ENCODE measurements at places on chromosomes 5 and 9.

DNA sequence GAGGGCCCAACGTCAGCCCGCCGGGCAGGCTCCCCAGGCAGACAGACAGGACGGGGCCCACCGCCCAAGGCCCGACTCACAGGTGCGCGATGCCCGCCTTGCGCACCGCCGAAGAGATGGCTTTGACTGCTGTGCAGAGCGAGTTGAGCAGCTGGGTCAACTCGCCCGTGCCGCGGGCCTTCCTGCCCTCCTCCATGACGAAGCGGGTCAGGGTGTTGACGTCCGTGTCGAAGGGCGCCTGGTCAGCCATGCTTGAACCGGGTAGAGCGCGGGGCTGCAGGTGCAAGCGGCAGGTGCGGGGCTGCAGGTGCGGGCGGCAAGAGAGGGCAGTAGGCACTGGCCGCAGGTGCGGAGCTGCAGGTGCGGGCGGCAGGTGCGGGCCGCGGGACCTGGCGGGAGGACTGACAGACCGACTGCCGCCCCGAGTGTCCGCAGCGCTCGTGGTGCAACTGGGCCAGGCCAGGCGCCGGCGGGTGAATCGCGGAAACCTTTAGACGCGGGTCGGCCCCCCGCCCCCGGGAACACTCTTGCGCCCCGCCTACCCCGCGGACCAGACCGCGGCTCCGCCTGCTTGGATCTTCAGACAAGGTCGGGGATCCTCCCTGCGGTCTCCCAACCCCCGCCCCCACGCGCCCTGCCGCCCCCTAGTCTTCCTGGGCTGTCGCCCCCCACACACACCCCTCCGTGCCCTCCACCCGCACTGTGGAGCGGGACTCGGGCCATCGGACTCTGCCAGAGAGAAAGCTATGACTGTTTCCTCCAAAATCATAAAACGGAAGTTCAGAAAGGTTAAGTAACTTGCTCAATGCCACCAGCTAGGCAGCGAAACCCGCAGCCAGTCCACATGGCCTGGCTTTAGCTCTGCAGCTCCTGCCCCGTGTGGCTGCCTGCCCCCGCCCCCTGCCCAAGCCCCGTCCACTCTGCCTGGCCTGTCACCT is at the start of gene FBP1:
FBP1 (minus strand) TSS at position 458 of the 938 bp plus-strand sequence; CDS start at position 250, 208 bp downstream.
- DNase-seq = peak; percentile 33

- DNase-seq = no peak
These were observed 19.8 kb downstream of the DYNC2I2 start for GRCh38 chr9:128636556-128637530.

DNA sequence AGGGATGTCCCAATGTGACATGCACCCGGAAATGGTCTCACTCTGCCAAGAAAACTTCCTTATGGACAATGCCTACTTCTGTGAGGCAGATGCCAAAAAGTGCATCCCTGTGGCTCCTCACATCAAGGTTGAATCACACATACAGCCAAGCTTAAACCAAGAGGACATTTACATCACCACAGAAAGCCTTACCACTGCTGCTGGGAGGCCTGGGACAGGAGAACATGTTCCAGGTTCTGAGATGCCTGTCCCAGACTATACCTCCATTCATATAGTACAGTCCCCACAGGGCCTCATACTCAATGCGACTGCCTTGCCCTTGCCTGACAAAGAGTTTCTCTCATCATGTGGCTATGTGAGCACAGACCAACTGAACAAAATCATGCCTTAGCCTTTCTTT is 37.6 kb upstream of the CCDC152 start:
- no peak for DNase-seq

GRCh38 chr5:1005904-1006655 is 2.5 kb upstream of the NKD2 start:
- DNase-seq = no peak

GRCh38 chr9:82184524-82184923 is 196.0 kb downstream of the SPATA31D1 start:
- no peak for DNase-seq

DNA sequence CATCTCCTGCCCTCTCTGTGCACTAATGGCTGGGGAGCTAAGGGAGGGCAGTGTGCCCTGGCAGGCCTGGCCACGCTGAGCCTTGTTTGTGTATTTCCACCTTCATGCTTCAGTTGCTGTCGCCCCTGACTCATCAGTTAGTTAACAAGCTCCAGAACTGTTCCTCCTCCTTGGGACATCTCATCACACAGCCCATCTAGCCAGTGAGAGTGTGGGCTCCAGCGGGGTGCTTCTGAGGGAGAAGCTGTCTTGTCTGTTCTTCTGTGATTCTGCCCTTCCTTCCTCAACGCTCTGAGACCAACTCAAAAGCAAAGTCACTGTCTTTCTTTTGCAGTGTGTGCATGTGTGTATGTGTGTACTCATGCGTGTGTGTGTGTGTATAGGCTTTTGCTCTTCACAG is 58.3 kb upstream of the CPEB4 start:
- DNase-seq = no peak

DNA sequence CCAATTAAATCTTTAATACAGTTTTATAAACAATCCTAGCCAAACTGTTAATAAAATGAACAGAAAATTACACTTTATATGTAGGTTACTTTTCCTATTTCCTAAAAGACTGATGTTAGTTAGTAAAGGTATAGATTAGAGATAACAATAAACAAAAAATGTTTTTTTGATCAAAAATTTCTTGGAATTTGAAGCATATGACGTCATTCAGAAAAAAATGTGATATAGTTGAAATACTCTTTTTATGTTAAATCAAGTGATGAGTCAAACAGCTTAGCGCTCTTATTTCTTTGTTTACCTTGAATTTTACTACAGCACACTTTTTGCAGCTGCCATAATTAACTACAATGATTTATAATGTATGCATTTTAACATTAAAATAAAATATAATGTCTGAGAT is 195.8 kb downstream of the SLC12A2 start:
- DNase-seq = no peak

- DNase-seq = no peak
These were observed 3.9 kb downstream of the FBXW5 start for GRCh38 chr9:136940526-136941230.

GRCh38 chr9:129023036-129023907 is 4.9 kb downstream of the SH3GLB2 start:
- no peak for DNase-seq

DNA sequence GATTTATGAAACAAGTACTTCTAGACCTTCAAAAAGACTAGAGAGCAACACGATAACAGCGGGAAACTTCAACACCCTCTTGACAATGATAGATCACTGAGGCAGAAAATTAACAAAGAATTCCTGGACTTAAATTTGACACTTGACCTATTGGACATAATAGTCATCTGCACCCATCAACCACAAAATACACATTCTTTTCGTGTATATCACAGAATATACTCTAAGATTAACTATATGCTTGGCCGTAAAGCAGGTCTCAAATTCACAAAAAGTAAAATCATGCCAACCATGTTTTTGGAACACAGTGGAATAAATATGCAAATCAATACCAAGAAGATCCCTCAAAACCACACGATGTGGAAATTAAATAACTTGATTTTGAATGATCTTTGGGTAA is 559.4 kb downstream of the DNAH5 start:
- no peak for DNase-seq

- DNase-seq = no peak
These were observed 94.0 kb upstream of the SH3GL2 start for GRCh38 chr9:17484906-17485305.

DNA sequence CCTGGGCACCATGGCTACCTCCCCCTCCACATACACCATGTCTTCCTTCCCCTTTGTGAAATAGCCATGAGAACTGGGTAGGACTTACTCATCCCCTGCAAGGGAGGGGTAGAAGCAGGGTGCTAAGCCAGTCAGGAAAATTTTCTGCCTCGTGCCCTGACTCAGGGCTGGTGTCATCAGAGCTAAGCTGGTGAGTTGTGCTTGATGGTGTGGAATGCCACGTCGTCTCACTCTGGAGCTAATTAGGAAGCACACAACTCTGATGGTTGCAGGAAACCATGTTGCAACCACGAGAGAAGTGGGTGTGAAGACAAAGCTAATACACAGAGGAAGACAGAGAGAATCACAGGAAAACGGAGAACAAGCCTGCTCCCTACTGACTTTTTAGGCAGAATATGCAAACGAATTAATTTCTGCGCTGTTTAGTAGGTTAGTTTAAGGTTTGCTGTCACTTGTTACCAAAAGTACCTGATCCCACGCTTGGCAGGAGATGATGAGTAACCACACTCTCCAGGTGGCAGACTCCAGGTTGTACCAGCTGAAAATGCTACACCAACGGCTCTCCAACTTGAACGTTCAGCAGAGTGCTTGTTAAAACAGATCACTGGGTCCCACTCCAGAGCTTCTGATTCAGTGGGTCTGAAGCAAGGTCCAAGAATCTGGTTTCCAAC is 54.5 kb downstream of the STK10 start:
- peak; percentile 32 for DNase-seq

DNA sequence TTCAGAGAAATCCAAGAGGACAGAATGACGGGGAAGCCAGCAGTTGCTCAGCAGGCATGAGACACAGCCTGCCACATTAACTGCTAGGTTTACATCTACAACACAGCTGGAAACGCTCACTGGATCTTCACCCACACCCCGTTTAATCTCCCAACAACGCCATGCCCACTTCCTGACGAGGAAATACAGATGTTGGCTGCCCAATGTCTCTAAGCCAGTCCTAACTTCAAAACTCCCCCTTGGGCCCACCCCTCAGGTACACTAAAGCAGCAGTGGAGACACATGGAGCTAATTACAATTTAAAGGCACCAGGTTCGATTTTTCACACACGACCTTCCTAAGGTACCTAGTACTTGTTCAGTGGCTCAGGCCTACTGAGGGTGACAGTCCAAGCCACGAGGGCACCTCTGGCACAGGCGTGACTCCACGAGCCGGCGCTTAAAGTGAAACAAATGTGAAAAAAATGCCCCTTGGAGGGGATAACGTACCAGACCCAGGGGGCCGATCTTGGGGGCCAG is 904 bp downstream of the RPL12 start:
- no peak for DNase-seq

- DNase-seq = peak; percentile 45
These were observed 272.5 kb downstream of the EPB41L4A start for GRCh38 chr5:112146323-112147226.

GRCh38 chr9:16744394-16744793 is 126.1 kb downstream of the BNC2 start:
- DNase-seq = no peak

DNA sequence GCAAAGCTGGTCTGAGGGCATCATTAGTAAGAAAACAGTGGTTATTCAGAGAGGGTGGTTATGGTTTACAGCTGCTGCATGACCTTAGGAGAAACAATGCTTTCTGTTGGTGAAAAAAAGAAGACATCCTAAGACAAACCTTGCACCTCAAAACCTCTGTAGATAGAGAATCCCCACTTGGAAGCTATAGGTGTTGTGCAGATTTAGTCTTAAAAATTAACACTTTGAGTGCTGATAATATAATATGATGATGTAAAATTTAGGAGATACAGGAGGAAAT is 1.4 kb upstream of the PTTG1 start:
- no peak for DNase-seq
